ENCODE measurements at places on chromosomes 4 and X.
A peak's percentile ranks its signal among the peaks of the same experiment; 100 is the strongest.

- DNase-seq = peak; percentile 50
These were observed 110.8 kb upstream of the PACRGL start for GRCh38 chr4:20589436-20589835.

DNA sequence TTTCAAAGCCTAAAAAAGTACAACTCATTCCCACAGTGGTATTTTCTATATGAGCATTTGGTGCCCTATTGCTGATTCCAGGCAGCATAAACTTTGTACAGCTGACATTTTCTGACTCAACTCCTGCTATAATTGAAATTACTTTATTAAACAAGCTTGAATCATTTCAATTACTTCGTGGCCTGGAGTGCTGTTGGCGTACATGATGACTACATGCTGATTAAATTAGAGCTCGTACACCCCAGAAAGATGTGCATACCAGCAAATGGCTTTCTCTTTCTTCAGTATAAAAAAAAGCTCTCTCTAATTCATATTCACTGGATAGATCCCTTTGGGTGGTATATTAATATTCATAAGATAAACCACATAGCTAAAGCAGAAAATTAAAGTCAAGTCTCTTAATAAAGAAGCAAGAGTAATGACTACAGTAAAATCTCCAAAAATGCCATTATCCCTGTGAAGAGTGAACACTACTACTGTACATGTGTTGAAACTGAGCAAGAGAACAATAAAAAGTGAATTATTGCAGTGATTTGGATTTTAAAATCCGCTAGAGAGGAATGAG lies 245.0 kb upstream of the IGFBP7 start:
- no peak for DNase-seq

DNA sequence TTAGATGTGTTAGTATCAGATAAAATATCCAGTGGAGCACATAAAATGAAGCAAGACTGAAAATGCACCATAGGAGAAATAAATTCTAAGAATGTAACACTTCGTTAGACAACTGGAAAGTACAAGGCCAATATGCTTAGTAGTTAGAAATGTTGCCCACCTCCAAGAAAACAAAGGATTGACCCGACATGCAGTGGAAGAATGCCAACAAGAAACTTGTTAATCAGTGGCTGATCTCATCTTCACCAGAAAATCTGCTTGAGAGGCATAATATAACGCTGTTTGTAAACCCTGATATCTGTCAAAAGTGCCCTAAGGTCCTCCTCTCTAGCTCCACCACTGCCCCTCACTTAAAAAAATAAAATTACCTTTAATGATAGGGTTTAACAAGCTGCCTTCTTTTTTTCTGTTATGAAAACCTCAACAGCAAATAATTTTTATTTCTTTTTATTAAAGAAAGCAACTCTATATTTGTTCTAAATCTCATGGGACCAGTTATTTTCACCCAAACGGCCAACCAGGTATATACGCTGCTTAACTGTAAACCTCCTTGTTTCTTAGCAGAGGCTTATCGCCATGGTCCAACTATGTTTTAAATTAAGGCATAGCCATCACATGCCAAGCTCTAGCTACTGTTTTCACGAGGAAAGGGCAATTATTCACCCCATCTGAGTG lies 1.8 kb downstream of the RASGEF1B start:
- DNase-seq = no peak

- DNase-seq = no peak
These were observed 12.2 kb downstream of the RGS12 start for GRCh38 chr4:3304831-3305609.

- no peak for DNase-seq
These were observed 2.6 kb downstream of the UBE2K start for GRCh38 chr4:39700554-39700953.

GRCh38 chrX:150880808-150881165 lies 17.7 kb downstream of the CD99L2 start:
- no peak for DNase-seq

DNA sequence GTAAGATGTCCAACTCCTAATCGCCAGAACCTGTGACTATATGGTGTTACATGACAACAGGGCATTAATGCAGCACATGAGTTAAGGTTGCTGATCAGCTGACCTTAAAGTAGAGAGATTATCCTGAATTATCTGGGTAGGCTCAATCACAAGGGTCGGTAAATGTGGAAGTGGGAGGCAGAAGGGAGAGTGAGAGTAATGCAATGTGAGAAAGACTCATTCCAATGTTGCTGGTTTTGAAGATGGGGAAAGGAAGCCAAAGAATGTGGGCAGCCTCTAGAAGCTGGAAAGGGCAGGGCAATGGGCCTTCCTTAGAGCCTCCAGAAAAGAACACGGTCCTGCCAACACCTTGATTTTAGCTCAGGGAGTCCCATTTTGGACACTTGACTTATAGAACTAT lies 67.4 kb downstream of the STX18 start:
- DNase-seq = no peak

DNA sequence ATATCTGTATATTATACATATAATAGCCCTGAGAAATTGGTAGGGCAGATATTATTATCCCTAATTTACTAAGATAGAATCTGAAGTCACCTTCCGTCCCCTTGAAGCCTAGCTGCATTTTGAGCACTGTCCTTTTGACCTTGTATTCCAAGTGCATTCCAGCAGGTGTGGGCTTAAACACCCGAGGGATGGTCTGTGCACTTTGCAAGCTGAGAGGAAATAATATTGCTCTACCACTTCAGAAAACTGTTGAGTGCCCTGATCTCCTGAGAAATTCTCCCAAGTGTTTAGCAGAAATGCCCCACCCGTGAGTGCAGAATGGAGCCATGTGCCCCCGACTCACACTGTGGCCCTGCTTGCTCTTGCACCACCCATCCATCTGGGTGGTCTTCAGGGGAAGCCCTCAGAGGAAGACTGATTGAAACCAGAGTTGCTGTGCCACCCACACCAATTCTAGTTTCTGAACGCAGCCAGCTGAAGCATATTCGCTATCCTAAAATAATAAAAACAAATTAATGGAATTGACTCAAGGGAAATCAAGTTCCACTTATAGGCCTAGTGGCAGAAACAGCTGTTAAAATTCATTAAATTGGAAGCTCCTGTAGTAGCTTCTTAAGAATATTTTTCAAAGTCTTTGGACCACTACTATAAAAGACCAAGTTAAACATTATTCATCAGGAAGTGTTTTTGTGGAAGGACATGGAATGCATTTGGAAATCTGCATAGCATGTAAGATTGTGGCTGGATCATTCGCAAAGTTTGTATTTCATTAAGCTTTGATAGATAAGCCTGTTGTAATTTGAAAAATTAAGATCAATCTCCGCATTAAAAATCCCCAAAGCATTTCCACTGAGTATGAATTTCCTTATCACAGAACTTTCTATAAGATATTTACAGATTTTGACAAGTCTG lies 41.3 kb upstream of the PRKG2 start:
- no peak for DNase-seq

DNA sequence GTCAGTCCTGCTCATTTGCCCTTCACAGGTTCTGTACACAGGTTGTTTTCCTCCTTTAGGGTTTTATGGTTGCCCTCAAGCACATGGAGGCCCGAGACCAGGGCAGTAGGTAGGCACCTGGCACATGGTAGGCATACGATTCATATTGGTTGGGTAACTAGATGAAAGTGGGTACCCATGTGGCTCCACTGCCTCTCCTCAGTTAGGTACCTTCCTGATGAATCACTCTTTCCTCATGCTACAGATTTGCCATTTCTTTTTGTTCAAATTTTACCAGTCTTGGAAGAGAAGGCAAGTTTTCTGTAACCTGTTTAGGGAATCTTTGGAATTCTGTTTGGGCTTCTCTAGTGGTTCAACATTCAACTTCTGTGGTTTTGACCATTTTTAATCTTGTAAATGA lies 121.3 kb downstream of the FHIP1A start:
- no peak for DNase-seq

DNA sequence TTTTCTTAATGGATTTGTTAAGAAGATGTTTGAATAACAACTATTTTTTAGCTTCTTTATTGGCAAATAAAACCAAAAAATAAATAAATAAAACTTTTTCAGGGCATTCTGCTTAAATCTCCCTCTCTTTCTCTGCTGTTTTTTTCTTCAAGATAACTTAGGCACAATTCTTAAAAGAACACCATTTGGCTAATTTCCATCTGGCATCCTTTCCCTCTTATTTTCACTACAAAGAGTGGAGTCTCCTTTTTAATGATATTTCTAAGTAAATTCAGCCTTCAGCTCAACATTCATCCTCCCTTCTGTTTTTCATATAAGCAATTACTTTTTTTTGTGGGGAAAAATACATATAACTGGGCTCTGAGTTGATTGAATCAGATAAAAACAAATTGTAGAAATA lies 88.1 kb downstream of the PCDH7 start:
- DNase-seq = no peak

All from NCI-H774 (cell line).